Activated CD4-positive, alpha-beta T cell treated with anti-CD3 and anti-CD28 coated beads, Interleukin-10, Interleukin-2, amounts not matched to agents 100 ng/mL and 50 ng/mL, durations not matched to agents 16 hours and 8 hours (primary cell): ENCODE measurements at places on chromosomes 3 and 15.

- DNase-seq, result no peak
Observed at GRCh38 chr3:55174747-55175146, 246.9 kb upstream of the LRTM1 start.

DNA sequence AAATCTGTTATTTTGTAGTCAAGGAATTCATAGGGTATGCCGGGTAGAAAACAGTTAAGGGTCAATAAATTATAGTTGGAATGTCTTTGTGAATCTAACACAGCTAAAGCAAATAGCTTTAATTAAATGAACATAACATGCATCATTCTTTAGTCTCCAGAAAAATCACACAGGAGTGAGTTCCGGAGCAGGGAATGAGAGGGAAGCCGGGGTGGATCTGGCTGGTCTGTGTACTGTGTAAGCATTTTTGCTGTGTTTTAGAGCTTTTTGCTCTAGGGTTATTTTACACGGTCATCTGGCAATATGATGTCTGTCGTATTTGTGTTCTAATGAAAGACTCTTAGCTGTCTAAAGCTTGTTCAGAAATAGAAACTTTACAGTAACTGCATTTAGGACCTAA lies 57.5 kb downstream of the MED12L start:
- DNase-seq, result no peak

GRCh38 chr15:77810130-77810571 lies 177.4 kb upstream of the LINGO1 start:
- DNase-seq, result no peak

GRCh38 chr3:32954506-32954905 lies 3.1 kb downstream of the CCR4 start:
- DNase-seq, result peak; percentile 46

GRCh38 chr15:69535101-69535638 lies 82.6 kb downstream of the RPLP1 start:
- DNase-seq, result no peak

DNA sequence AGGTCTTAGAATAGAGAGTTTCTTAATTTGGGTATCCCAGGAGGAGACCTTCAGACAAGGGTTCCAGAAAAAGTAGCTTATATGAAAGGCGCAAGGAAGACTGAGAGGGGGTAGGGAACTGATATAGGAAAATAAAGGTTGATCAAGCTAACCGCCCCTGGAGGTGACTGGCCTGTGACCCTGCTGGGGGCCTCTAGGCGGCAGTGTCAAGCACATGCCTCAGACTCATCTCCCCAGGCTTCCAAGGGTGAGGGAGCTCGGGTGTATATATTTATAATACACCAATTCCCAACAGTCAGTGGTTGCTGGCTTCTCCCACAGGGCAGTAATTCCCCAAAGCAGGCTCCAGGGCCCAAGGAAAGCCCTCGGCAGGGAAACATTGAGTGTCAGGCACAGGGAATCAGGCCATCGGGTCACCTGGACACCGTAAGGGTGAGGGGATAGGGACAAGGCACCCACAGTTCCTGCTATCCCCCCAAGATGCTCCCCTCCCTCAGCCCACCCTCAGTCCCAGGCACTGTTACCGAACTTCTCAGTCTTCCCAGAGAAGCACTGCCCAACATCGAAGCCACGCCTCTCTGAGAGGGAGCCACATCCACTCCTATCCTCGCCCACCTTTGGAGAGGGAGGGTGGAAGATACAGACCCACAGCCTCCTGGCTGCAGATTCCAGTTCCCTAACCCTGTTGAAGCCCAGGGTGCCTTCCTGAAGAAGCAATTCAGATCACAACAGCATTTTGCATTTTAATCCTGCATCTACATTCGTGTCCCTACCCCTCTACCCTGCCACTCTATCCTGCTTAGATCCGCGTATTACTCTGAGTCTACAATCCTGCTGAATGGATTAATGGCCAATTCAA lies 19.5 kb upstream of the CAV3 start:
- DNase-seq, result peak; percentile 2

DNA sequence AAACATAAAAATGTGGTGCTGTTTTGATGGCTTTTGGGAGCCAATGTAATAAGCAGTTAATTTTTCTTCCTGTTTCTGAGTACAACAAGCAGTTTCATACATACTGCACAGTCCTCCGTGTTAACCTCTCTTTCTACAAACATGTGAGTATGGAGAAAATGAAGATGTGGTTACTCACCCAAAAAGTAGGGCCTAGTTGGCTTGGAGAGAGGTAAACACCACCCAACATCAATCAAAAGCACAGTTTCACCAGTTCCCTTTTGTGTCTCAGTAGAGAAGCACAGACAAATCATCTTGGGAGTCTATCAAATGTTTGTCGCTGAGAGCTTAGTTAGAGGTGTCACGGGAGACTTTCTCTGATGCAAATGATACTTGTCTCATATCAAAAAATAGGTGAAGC lies 320.2 kb downstream of the UNC13C start:
- no peak for DNase-seq

DNA sequence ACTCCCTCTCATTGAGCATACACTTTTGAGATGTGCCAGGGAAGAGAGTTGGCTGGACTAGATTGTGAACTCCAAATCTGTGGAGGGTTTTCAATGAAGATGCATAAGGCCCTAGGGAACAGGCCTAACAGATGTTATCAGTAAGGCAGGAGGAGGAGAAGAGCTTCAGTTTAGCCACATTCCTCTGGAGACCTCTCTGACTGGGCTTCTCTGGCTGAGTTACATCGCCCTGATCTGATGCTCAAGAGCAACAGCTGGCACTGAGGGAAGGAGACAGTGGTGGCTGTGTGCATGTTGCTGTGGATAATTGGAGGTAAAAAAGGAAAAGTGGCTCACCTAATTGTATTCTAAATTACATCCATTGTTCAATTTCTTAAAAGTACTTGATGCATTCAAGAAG lies 206.4 kb upstream of the CFAP20DC start:
- no peak for DNase-seq

GRCh38 chr3:37891227-37891626 lies 29.5 kb downstream of the CTDSPL start:
- no peak for DNase-seq

DNA sequence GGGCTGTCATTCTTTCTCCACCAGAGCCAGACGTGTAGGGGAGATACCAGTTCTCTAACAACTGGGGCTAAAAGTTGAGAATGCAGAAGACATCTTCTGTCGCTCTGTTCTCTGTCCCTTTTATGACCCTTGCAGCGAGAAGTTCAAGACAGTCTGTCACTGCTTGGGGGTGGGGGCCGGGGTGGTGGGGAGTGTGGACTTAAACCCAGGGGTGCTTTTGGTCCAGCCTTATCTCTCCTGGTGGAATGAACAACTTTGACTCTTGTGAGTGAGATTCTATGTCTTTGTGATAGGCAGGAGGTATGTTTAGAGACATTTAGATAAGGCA lies 767 bp upstream of the APOD start:
- DNase-seq, result no peak

- DNase-seq, result peak; percentile 97
Observed at GRCh38 chr3:157159762-157160657, at the start of gene CCNL1. Gene CCNL1, minus strand, starts transcription at chr3:157160147. Its CDS starts 53 bp downstream, at chr3:157160094.

GRCh38 chr3:10981031-10981430 lies 11.5 kb upstream of the SLC6A1 start:
- no peak for DNase-seq

- DNase-seq, result no peak
Observed at GRCh38 chr3:171553086-171553485, 92.9 kb upstream of the TNIK start.

DNA sequence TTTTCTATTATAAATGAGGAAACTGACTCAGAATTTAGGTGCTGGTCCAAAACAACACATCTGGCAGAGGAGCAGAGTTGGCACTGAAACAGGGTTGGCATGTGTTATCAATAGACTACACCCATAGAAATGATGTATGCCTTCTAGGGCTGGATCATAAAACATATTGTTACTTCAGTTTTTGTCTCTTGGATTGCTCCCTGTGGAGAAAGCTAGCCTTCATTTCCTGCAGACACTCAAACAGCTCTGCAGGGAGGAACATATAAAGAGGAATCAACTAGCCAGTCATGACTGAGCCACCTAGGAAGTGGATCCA lies 507 bp upstream of the MRPL3 start:
- no peak for DNase-seq

DNA sequence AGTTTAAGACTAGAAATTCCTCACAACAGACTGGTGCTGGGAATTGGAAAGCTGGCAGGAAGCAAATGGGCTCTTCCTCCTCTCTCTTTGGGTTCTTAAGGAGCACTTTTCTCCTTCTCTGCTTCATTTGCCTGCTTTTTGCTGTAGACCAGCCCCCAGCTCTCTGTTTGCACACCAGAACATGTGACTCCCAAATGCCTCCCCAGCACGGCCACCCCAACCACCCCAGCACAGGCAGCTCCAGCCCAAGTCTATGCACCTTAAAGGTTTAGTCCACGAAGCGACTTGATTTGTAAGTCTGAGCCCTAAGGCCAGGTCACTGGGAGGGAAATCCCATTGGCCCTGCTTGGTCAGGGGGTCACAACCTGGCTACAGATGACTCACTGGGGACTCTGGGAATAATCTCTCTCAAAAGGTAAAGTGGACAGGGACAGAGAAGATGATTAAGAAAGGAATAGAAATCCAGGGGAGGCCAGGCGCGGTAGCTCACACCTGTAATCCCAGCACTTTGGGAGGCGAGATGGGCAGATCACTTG lies 377.8 kb upstream of the PROK2 start:
- no peak for DNase-seq

GRCh38 chr3:60294181-60294580 lies 957.1 kb downstream of the FHIT start:
- DNase-seq, result peak; percentile 21

GRCh38 chr3:15804553-15805095 lies 6.8 kb upstream of the ANKRD28 start:
- DNase-seq, result peak; percentile 74

DNA sequence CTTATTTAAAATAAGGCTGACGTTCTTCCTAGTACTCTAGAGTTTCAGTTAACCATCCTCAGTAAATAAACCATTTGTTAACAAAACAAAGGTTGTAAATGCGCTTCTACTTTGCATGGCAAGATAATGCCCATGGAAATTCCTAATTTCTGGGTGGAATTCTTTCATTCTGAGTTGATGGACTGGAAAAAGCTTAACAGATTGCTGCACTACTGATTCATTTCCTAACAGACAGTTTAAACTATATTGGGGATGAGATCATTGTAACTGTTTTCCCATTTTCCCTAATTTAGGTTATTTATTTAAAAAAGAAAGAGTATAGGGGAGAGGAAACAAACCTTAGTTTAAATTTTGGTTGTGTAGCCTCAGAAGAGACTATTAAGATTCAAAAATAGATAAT lies 342.2 kb downstream of the NLGN1 start:
- no peak for DNase-seq

DNA sequence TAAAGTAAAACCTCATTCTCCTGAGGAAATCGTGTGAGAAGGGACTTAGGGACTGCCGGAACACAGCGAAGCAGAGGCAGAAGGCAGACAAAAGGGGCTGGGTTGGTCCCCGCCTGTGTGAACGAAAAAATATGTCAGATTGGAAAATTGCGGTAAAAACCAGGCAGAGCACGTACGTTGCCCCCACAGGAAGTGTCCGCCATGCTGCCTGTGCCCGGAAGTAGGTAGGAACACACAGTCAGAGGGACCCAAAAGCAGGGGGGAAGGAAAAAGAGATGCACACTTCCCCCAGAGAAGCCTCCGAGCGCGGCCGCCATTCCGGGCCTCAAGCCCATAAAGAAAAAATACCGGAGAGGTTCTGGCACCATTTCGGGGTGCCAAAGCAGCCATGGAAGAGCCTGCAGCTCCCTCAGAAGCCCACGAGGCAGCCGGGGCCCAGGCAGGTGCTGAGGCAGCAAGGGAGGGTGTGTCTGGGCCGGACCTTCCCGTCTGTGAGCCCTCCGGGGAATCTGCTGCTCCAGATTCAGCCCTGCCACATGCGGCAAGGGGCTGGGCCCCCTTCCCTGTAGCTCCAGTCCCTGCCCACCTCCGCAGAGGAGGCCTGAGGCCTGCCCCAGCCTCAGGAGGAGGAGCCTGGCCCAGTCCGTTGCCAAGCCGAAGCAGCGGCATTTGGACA lies at the start of gene MKRN3:
Gene MKRN3 (plus strand): TSS at position 280 of the 676 bp plus-strand sequence. CDS start 109 bp downstream, at position 389.
- peak; percentile 39 for DNase-seq

DNA sequence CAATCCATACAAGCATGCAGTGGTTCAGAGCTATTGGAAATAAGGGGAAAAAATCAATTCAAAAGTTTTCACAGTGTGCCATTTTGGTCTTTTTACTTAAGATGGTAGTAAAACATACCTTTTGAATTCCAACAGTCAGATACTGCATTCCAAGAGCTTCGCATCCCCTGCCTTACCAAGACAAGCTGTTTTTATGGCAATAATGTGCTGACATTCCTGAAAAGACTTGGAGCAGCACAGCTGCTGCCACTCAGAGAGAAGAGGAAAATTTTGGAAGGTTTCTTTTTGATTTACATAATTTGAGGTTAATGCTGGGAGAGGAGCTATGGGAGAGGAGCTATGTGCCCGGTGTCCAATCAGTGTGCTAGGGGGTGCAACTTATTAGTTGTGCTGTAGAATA lies 148.3 kb downstream of the FEZF2 start:
- DNase-seq, result no peak

- no peak for DNase-seq
Observed at GRCh38 chr15:101114610-101115009, 137.2 kb downstream of the CHSY1 start.

GRCh38 chr3:185411133-185411532 lies 48.2 kb downstream of the MAP3K13 start:
- no peak for DNase-seq

- no peak for DNase-seq
Observed at GRCh38 chr3:12911881-12912415, 70.6 kb upstream of the RPL32 start.

GRCh38 chr3:129461461-129462146 lies 21.6 kb downstream of the IFT122 start:
- DNase-seq, result no peak

- peak; percentile 83 for DNase-seq
Observed at GRCh38 chr3:194089357-194090177, 46.4 kb upstream of the HES1 start.

DNA sequence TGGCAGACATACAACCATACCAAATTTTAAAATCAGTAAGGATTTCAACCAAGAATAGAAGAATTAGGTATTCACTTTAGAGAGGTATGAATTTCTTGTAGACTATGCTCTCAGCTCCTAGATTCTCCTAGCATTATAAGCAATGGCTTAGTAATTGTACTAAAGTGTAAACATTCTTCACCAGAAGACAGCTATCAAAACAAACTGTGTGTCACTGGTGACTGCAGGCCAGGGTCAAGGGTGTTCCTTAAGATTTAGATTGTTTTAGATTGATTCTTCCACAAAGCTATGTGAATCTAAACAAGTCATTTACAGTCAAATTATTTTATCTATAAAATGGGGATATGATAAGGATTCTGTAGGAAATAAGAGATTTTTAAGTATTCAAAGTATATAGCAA lies 23.1 kb upstream of the GP5 start:
- DNase-seq, result no peak
